ENCODE measurements at places on chromosomes 16 and 17.
A peak's percentile ranks its signal among the peaks of the same experiment; 100 is the strongest.

DNA sequence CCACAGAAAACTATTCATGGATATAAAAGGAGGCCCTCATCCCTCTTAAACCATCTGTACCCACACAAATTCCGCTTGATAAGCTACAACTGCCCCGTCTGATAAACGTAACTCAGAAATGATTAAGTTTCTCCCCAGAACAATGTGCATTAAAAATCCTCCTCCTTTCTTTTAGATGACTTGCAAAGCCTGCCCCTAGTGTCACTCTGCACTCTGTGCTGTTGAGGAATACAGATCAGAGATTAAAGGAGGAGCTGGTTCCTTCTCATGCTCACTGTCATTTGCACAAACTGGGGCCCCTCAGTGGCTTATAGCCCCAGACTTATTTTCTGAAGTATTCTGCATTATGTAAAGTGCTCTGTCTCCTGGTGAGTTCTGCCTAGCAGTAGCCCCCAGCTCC is 33.3 kb downstream of the CDRT15 start:
- DNase-seq: peak; percentile 34

GRCh38 chr16:64782484-64782883 is 339.4 kb downstream of the CDH11 start:
- no peak for DNase-seq

DNA sequence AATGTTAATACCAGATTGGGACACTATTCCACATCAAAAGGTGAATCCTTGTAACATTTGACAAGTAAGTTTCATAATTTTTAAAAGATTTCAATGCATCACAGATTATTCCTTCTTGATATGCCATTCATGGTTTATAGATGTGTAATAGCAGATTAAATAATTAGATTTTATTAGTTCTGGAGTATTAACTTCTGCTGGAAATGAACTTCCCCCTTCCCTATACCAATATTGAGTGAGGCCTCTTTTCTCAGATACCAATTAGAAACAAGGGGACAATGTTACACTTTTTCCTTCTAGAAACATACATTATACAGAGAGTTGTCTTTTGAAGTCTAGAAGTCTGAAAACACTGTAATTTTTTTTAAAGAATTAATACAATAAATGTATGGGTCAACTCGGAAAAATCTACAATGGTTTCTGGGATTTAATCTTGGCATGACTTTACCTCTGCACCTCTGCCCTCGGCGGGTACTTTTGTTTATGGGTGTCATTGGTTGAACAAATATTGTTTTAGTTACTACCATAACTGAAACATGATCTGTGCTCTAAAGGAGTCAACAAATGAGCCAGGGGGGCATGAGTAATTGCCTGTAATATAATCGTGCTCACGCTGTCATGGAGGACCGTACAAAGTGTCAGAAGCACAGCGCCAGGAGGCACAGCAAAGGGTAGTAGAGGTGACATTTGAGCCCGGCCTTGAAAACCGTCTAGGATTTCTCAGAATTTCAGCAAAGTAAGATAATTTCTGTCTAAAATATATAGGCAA is 8.2 kb downstream of the LRRC37B start:
- DNase-seq: no peak

- DNase-seq: no peak
These were observed 12.3 kb downstream of the LRRC3C start for GRCh38 chr17:39939588-39940419.

DNA sequence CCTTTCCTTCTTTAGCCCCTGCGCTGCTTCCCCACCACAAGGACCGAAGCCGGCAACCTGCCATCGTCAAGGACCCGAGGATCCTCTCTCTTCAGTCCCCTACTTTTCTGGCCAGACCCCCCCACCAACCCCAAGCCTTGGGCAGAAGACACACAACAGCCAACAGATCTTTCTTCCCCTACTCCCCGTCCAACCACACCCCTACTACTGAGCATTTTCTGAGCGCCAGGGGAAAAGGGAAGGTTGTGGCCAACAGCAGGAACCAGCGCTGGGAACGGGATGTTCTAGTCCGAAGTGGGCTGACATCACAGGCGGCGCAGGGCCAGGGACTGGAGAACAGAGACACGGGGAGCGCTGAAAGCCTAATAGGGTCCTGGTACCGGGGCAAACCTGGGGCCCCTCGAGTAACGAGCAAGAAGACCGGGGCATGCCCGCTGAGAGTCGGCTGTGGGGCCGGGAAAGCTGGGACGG is 528 bp downstream of the PER1 start:
- DNase-seq: no peak

DNA sequence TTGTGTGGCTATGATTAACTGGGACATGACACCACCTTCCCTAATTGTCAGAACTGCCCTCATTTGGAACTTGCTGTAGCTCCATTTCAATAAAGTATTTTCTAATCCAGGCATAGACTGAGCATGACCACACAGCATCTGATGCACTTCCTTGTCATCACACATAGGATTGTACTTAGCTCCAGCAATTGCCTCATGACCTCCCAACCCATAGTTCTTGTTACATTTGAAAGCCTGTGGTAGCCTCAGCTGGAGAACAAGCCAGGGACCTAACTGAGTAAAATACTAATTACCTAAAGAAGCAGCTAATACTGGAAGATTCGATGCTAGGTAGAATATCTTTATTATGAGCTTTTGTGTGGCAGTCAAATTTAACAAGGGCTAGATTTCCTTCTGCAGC is 187.3 kb upstream of the KIF2B start:
- no peak for DNase-seq

All from CD4-positive, alpha-beta T cell (primary cell).